ENCODE measurements at places on chromosomes 3 and 15.

GRCh38 chr3:171168086-171168485, 141.6 kb upstream of the SLC2A2 start:
- no peak for DNase-seq

- DNase-seq: no peak
Observed at GRCh38 chr3:20975188-20975651, 775.8 kb downstream of the ZNF385D start.

- peak; percentile 76 for DNase-seq
Observed at GRCh38 chr3:53834429-53835095, 11.7 kb downstream of the CHDH start.

DNA sequence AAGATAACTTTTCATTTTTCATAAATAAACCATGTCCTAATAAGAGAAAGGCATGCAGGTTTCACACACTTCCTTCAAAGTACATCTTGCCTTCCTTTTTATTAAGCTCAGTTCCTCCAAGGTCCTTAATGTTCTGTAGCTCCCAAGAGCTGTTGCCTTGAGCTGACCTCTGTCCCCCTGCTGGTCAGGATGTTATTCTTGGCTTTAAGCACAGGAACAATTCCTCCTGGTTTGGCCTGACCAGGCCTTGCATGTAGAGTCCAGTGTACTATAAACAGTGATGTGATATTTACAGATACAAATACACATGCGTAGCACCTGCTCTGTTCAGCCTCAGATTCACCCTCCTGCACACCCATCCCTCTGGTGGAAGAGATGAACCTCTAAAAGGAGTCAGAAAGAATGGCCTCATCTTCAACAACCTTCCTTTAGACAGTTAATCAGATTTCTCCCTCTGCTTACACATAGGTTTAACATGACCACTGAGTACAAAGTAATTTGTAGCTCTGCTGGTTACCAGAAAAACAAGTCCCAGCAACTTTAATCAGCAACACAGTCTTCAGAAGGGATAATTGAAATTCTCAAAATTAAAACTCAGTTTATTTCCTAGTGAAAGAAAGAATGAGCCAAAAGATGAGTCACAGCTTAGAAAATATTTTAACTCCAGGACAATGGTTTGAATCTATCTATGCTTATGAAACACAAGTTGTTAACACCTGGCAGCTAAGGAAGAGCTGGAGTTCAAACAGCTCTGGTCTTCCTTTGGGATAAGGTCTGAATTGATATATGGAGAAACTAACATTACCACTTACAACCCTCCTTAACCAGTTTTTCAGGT, 46.5 kb downstream of the PTPN9 start:
- no peak for DNase-seq

DNA sequence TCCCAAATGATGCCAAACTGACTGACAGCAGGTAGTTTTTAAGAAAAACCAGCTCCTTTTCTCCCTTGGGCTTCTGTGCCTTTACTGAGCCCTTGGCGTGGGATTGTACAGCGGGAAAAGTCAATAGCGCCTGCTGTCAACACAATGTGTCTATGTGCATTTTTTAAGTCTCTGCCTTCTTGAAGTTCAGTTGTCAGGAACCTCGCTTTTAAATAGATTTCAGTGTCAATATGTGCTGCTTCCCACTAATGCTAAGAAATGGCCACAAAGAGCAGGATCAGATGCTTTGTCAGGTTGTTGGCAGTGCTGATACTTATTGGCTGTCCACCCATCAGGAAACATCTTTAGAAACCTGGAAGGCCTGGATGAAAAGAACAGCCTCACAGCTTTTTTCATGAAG, 424.4 kb downstream of the C3orf38 start:
- DNase-seq: no peak

DNA sequence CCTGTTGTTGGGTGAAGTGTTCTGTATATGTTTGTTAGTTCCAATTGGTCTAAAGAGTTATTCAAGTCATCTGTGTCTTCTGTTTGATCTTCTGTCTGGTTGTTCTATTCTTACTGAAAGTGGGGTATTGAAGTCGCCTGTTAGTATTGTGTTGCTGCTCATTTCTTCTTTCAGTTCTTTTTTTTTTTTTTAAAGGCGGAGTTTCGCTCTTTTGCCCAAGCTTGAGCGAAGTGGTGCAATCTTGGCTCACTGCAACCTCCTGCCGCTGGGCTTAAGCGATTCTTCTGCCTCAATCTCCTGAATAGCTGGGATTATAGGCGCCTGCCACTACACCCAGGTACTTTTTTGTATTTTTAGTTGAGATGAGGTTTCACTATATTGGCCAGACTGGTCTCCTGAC, 23.5 kb downstream of the PFN2 start:
- no peak for DNase-seq
